A549 (cell line): ENCODE measurements at places on chromosomes 1 and 21.

DNA sequence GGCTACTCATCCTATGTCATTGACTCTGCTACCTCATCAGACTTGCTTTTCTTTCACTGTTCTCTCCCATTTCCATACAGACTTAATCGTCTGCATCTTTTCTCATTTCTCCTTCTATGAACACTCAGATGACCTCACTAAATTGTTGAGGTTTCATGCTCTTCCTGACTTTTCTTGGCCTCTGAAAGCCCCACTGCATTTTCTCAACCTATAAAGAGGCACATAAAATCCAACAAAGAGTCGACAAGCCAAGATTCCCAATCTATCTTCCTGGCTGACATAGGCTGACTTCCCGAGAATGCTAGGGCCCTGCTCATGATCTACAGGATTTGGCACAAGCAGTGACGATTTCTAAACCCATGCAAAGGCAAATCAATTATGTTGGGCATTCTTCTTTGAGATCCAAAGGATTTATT lies 280.8 kb upstream of the DPYD start:
- no peak for DNase-seq

DNA sequence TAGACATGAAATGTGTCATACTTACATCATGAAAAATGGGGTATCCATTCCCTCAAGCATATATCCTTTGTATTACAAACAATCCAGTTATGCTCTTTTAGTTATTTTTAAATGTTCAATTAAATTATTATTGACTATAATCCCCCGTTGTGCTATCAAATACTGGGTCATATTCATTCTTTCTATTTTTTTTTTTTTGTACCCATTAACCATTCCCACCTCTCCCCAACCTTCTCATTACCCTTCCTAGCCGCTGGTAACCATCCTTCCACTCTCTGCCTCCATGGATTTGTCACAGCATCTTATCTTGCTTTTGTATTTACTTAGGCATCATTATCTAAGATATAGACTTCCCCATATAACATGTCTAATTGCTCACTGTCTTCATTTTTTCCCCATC lies 15.8 kb downstream of the ATG4C start:
- DNase-seq: no peak

DNA sequence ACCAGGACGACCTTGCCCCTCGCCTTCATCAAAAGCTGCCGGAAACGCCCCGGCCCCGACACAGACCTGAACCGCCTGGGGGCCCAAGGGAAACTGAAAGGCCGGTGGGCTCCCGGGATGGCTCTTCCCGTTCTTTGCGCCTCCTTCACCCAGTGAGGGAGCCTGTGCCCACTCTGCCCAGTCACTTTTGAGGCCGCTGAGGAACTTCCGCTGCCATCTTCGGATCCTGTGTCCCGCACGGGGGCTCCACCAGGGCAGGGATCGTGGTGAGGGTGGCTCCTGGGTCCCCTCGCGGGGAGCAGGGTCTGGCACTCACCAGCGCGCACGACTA lies 104.0 kb downstream of the PPIAL4G start:
- no peak for DNase-seq

DNA sequence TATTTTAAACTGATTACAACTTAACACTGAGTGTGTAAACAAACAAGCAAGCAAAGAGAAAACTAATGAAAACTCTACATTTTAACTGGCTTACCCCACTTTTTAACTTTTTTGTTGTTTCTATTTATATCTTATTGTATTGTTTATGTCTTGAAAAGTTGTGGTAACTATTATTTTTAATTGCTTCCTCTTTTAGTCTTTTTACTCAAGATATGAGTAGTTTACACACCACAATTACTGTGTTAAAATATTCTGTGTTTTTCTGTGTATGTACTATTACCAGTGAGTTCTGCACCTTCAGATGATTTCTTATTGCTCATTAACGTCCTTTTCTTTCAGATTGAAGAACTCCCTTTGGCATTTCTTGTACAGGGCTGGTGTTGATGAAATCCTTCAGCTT lies 4.7 kb upstream of the HHAT start:
- no peak for DNase-seq

DNA sequence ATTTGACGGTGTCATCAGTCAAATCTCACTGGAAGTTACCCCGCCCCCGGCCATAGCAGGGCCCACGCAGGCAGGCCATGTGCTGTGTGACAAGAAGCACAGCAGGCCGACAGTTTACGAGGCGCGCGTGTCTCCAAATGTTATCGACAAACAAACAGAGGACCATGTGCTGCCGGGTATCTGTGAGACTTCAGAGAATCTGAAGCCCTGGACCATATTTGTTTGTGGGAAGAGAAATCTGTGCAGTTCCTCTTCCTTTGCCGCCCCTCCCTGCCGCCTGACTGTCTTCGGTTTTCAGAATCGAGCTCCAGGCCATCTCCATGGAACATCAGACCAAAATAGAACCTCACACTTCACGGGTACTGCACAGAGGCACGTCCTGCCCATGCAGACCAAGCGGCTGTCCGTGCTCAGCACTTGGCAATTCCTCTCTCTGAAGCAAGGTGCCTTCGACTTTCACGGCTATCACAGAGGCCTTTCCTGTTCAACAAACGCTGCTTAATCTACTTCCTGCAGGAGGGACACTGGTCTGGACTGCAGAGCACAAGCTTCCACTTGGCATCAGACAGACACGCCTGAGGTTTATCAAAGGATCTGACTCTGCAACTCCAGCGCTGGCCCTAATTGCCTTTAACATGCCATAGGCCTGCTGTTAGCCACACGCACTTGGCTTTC lies 135.7 kb upstream of the KRTAP19-8 start:
- no peak for DNase-seq

DNA sequence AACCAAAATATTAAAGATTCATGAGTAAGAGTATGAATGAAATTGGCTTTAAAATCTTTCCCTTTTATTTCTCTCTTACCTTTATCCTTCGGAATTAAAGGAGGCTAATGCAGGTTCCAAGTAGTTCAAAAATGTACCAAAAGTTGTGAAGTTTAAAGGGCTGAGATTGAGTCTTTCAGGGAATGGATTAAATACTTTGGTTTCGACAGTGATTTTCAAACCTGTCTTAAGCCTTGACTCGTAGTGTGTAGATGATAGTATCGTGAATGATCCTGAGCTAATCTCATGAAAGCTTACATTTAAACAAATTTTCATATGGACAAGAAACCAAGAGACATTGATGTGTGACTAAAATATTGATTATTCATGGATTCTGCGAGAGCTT lies 66.9 kb downstream of the DYRK1A start:
- DNase-seq: no peak

DNA sequence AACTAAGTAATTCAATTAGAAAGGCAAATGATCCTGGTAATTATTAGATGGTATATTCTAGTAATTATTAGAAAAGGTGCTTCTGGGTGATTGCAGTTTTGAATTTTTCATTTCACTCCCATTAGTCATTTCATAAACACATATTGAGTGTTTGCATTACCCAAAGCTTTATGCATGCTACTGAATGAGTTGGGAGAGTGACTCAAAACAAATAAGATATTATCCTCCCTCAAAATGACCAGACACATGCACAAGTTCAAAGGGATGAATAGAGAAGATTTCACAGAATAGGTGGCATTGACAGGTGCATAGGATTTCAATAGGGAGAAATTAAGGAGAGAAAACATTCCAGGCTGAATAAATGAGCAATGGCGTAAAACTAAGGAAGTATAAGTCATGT lies 84.7 kb downstream of the PHTF1 start:
- DNase-seq: peak; percentile 51

- DNase-seq: no peak
Measured at GRCh38 chr1:34867415-34867814, 7.9 kb upstream of the SMIM12 start.

DNA sequence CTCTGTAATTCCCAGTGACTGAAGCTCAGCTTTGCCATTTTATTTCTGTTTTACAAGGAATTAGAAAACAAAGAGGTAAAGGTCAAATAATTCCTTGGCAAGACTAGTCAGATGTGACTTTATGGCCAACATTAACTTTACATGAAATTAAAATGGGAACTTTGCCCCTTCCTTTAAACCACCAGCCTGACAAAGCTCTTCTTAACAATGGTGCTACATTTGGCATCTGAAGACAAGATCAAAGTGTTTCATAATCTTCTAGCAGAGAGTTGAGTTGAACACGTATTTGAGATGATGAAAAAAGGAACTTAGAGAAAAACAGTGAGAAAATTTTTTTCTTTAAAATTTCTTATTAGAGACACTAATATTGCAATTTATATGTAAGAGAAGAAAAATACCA lies 193.8 kb downstream of the AK5 start:
- no peak for DNase-seq

DNA sequence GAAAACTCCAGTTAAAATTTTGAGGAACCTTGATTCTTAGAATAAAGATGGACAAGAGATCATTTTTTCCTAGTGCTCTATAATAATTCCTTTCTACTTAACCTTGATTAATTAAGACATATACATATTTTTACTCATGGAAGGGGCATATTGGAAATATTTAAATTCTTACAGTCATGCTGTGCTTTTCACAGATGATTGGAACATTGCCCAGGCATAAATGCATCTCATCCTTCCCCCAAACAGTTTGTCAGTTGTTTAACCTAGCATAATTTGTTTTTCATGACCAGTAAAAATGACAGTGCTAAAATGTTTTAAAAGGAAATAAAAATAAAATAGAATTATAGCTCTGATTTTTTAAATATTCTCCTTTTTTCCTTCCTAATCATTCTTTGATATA lies 140.0 kb downstream of the DNM3 start:
- no peak for DNase-seq

DNA sequence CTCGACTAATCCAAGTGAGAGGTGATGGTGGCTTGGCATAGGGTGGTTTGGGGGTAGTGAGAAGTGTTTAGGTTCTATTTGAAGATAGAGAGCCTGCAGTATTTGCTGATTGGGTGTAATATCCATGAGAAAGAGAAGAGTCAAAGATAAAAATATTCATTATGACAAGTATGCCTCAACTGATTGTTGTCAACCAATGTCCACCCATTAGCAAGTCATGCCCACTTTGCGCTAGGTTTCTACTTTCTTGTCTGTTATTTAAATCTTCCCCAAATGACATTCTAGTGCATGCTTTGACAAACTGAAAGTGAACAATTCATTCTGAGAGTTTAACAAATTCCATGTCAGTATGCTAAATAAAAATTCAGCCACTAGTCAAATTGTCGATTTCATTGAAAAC lies 3.8 kb upstream of the XCL1 start:
- no peak for DNase-seq

- DNase-seq: no peak
Measured at GRCh38 chr21:42396799-42397745, 1.2 kb upstream of the TMPRSS3 start.

GRCh38 chr21:38861989-38862683 lies 56.4 kb downstream of the ETS2 start:
- DNase-seq: no peak

- no peak for DNase-seq
Measured at GRCh38 chr1:164777518-164777917, 218.5 kb downstream of the PBX1 start.

DNA sequence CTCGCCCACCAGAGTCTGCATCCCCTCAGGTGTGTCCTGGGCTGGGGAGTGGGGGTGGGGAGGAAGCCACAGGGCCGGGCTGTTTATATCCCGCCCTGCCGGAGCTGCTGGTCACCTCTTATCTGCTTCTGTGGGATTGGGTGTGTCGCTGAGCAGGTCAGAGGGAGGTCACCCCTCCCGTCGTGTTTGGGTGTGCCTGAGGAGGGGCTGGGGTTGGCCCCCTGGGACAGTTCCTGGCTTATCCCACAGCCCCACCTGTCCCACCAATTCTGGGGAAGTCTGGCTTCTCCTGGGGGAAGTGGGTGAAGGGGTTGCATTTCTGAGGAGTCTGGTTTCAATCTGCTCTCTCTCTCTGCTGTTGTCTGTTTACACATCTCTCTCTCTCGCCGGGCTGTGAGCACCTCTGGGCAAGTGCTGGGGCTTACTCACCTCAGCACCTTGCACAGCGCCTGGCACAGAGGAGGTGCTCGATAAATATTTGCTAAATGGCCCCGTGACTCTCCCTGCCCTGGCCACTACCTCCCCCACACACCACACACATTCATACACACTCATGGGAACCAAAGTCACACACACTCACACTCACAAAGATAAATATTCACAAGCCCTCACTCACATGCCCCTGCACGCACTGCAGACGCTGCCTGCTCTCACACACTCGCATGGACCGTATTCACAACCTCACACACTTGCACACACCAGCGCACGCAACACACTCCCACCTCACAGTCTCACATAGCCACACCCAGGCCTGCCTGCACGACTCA lies 8.3 kb downstream of the ELF3 start:
- peak; percentile 99 for DNase-seq

DNA sequence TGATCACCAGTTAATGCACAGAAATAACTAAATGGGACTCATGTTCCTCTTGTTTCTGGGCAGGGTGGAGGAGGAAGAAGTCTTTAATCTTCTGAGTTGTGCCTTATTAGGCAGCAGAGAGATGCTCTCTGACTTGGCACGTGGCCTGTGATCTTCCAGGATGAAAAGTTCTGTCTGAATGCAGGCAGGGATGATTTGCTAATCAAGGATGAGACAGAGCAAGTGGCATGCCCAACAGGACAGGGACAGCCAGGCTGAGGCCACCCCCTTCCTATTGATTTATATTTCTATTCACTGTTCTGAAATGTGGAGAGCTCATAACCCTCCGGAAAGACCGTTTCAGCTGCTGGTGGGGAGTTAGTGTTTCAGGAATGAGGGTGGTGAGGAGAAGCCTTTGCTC lies 477.8 kb upstream of the CAMK1G start:
- DNase-seq: no peak

DNA sequence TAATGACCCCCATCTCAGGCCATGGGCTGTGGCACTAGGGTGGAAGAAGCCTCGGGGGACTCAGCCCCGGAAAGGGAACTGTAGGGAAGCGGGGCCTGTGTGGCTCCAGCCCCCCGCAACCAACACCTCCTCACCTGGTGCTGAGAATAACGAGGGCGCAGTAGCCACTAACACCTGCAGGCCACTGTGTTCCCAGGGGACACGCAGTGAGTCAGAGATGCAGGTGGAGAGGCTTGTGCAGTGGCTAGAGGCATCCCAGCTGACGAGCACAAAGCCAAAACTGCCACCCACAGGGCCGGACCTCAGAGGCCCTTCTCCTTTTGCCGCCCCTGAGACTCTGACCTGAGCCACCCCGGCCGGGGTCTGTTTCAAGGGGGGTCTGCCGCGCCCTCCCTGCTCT lies 33.5 kb upstream of the CCDC27 start:
- DNase-seq: no peak

DNA sequence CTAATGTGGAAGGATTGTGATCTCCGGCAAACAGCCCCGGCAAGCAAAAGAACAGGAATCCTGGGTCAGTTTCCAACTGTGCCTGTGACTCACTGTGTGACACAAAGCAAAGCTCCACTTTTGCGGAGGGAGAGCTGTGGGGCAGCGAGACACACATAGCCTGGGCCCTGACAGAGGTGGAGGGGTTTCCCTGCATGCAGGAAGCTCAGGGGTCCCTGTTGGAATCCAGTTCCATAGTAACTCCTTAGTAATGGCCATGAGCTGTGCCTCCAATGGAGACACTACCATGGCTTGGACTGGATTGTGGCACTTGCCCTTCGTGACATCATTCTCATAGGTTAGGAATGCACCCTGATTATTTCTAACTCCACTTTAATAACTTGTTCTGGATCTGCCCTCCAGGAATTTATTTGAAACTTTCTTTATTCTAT lies 47.0 kb upstream of the ATF3 start:
- DNase-seq: no peak
